ENCODE measurements at places on chromosomes 3 and 15. TPM values are rescaled to one million over a fixed set of nuclear protein-coding genes. Genes with fewer than 3 reads are reported as not detected.
A peak's percentile ranks its signal among the peaks of the same experiment; 100 is the strongest.

The HDC gene
- total RNA-seq: not detected

The GOLGA8T gene
- total RNA-seq: not detected

The ATOSA gene
- 34.4 TPM for total RNA-seq

The RARRES1 gene
- 19.5 TPM for total RNA-seq

The CPN2 gene
- 0.29 TPM for total RNA-seq

The CYP19A1 gene
- total RNA-seq: 2.2 TPM

The ISL2 gene
- total RNA-seq: 0.29 TPM

- DNase-seq: peak; percentile 62
Observed at GRCh38 chr3:177633671-177634207, 436.5 kb upstream of the TBL1XR1 start.

DNA sequence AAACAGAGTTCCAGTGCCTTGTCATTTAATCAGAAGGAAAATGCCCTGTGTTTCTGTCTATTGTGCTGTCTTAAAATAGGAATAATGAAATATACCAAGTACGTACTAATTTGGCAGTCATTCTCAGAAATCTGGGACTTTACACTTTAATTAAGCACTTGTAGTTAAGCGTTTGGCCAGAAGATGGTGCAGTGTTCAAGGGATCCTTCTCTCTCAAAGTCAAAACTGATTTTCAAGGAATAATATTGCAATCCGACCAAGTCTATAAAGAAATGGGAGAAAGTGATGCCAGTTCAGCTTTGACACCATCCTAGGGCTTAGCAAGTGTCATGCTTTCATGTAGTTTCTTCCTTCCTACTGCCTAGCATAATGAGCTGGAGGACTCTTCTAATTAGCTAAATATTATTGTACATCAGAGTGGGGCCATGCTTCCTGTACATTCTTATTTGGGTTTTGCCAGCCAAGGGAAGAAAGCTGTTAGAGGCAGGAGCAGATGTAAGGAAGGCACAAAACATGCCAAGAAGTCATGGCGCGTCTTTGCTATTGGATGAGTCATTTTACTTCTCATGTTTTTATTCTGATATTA lies 64.8 kb downstream of the SAMMSON start:
- DNase-seq: peak; percentile 21

DNA sequence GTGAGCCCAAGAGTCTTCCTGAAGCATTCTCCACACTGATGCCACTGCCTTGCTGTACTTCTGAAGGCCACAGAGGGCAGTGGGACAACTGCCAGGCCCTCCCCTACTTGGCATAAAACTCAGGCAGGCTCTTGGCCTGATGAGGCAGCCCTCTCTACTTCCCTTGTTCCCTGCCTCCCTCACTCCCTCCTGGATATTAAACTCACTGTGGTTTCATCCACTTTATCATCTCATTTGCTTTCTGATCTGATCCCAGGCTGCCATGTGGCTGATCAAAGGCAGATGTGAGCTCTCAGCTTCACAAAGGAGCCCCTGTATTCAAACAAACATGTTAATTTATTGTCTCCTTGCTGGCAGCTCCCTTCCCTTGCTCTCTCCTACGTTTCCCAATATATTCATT lies 533.5 kb downstream of the IGSF11 start:
- DNase-seq: peak; percentile 3

DNA sequence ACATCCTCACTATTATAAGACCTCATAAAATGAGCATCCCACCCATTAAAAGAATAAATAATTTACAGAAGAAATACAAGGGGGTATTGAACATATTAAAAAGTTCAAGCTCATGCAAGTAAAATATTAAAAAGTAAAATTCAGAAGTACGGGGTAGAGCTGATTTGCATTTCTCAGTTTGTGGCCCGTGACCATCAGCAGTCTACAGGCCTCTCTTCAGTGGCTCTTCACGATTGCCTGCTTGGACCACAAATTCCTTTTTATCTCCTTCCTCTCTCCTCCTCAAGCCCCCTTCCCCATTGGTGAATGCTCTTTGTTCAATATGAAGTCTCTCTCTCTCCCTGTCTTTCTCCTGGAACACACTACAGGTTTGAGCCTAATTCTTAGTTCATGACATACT lies 19.1 kb downstream of the CYP8B1 start:
- no peak for DNase-seq

GRCh38 chr3:56769116-56769707 lies 32.5 kb downstream of the ARHGEF3 start:
- no peak for DNase-seq

DNA sequence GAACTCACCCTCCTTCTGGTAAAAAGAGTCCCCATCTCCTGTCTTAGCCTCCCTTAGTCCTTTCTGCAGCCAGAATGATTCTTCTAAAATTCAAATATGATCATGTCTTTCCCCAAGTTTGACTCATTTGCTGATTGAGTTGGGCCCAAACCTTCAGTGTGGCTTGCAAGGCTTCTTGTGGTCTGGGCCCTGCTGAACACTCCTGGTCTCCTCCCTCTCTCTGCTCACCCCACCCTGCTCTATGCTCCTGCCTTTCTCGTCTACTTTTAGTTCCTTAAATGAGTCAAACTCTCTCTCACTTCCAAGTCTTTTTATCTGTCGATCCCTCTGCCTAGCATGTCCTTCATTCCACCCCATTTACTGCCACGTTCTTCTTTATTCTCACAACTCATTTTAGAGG lies 72.6 kb downstream of the CCR1 start:
- peak; percentile 11 for DNase-seq

DNA sequence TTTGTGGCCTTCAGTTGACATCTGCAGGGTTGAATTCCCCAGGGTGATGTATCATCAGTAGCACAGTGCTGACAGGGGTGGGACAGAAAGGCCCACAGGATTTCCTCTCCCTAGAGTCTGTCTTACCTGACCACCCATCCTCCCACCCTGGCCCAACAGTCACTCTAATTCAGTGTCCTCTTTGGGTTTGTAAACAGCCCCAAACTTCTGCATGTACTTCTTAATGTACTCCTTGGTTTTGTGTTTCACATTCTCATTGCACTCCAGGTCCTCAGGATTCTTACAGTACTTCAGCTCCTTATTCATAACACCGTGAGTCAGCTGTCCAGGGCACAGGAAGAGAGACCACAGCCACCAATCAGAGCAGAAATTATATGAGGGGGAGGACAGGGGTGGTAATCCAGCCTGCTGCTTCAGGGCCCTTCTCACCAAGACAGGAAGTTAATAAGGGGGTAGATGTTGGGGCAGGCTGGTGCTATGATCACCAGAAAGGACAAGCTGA lies 37.5 kb downstream of the NBEAL2 start:
- DNase-seq: peak; percentile 93

DNA sequence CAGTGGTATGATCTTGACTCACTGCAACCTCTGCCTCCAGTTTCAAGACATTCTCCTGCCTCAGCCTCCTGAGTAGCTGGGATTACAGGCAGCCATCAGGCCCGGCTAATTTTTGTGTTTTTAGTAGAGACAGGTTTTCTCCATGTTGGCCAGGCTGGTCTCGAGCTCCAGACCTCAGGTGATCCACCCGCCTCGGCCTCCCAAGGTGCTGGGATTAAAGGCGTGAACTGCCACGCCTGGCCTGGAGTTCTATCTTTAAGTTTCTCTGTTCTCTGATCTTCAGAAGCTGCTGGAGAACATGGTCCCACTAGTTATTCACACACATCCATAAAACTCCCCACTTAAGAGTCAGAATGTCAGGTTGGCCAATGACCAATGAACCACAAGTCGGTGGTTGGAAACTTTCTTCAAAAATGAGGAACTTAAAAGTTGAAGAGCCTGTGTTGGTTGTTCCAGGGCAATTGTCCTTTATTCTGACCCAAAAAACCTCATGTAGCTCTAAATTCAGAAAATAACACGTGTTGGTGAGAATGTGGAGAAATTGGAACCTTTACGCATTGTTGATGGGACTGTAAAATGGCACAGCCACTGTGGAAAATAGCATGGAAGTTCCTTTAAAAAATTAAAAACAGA lies 55.9 kb upstream of the PIK3CB start:
- no peak for DNase-seq

DNA sequence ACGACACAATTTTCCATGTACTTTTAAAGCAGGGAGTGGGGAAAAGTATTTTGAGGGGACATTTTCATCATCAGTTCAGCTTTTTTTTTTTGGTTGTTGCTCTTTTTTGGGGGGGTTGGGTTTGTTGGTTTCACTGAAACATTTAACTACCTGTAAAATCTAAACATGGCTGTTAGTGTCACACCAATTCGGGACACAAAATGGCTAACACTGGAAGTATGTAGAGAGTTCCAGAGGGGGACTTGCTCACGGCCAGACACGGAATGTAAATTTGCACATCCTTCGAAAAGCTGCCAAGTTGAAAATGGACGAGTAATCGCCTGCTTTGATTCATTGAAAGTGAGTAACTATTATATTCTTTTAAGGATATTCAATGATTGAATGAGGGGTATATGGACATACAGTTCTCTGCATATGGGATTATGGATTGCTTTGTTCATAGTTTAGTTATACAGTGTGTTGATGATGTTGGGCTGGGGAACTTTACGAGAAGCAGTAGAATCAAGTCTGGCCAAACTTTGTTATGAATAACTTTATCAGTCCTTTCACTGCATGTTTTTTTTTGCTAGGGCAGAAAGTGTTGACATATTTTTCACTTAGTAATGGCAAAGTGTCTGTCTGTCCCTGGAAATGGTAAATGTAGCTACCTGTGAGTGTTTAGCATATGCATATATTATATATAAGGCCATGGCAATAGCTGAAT lies 31.5 kb downstream of the MBNL1 start:
- no peak for DNase-seq

- peak; percentile 62 for DNase-seq
Observed at GRCh38 chr15:79562899-79563298, 130.8 kb downstream of the MINAR1 start.

GRCh38 chr3:174397848-174398247 lies 461.3 kb upstream of the NAALADL2 start:
- peak; percentile 8 for DNase-seq

- peak; percentile 74 for DNase-seq
Observed at GRCh38 chr3:128468791-128469527, 2.3 kb upstream of the DNAJB8 start.

DNA sequence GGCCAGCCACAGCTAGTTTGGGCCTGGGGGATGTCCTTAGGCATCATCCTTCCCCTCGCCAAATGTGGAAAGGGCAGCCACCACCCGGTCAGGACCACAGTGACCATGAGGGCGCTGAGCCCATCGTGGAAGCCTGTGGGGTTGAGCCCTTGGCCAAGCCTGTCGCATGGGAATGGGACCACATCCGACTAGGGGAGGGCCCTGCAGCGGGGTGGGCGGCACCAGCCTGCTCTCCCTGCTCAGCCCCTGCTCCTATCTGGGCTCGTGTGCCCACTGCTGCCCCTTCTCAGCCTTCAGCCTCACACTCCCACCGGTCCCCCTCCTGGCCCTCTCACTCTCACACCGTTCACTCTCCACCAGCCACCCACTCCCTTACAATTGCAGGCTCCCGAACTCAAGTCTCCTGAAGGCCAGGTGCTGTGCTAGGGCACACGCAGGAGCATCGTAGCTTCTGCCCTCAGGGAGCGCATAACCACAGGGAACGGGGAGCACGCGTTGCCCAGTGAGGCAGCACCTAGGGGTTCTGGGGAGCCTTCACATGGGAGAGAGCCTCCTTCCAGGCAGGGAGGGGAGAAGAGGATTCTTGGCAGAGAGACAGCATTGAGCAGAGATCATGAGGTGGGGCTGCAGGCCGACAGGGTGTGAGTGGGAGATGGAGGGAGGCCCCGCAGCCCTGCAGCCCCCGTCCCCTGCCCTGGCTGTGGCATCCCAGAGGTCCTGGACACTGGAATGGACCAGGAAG lies 26.1 kb downstream of the LOXL1 start:
- DNase-seq: peak; percentile 50

DNA sequence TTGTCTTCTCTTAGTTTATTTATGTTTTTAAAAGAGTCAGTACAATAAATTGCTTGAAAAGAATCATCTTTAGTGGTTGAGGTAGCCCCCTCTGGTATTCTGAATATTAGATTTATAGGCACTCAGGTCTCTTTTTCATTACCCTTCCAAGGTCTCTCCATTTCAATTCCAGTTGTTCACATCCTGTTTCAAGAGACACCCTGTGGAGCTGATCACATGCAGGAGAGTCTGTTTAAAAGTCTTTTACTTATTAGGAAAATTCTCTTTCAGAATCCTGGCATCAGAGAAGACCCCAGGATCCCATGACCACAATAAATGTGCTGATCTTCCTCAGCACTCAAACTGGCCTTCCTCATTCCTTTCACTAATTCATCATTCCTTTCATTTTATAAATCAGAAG lies 195.7 kb downstream of the ZIC4 start:
- DNase-seq: no peak

DNA sequence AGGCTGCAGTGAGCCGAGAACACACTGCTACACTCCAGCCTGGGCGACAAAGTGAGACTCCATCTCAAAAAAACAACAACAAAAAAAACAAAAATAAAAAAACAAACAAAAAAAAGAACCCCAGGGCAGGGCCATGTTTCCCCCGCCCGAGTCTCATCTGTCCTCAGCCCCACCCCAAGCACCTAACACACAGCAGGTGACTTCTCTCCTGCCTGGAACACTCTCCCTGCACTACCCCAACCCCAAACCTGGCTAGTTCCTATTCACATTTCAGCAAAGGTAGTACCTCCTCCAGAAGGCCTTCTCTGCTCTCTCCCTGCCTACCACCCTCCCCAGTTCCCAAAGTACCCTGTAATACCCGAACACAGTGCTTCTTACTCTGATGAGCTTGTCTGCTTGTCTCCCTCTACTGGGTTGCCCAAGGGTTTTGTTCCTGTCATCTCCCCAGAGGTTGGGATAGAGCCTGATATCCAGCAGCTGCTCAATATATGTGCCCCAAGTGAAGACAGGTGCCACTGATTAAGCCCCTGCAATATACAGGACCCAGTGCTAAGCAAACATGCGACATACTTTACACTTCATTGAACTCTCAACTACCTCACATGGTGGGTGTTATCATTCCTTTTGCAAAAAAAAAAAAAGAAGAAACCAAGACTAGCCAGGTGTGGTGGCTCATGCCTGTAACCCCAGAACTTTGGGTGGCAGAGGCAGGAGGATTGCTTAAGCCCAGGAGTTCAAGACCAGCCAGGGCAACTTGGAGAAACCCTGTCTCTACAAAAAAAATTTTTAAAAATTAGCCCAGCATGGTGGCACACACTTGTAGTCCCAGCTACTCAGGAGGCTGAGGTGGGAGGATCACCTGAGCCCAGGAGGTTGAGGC lies 103.6 kb downstream of the DAPK2 start:
- DNase-seq: peak; percentile 52

DNA sequence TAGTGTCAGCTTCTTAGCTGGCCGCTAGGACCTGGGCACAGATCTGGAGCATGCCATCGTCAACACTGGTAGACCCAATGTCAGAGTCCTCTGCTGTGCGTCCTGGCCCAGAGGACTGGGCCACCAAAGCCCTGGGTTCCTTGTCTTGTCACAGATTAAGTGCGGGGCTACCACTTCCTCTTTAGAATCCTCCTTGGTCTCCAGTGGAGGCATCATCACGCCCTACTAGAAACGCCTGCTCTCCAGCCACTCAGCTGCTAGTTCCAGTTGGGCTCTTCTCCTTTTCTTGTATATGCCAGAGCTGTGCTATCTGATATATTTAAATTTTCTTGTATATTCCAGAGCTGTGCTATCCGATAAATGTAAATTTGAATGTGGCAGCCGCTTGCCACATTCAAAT lies 11.2 kb downstream of the PPCDC start:
- no peak for DNase-seq

DNA sequence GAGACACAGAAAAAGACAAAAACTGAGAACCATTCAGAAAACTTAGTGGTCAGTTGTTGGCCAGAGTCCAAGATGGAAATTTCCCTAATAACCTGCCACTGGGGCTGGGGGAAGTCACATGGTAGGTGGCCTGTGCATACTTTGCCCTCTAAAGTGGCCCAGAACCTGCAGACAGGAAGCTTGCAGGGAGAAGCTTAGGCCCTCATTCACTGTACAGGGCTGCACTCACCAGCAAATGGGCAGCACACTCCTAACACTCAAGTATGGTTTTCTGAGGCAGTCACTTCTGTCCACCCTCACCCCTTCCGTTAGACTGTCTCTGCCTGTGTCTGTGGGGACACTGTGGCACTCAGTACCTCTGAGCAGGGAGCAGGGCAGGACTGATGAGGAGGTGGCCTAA lies 14.5 kb upstream of the RNU6-1 start:
- DNase-seq: peak; percentile 55
